ENCODE measurements at places on chromosomes 13 and 19.
A peak's percentile ranks its signal among the peaks of the same experiment; 100 is the strongest.

GRCh38 chr19:19591133-19591825 is 27.2 kb downstream of the PBX4 start:
- peak; percentile 72 for DNase-seq

- DNase-seq: no peak
Observed at GRCh38 chr13:70405266-70405665, 297.0 kb upstream of the KLHL1 start.

GRCh38 chr19:20079476-20079875 is 1.7 kb downstream of the ZNF90 start:
- no peak for DNase-seq

GRCh38 chr19:6730153-6730804 is 7.1 kb downstream of the GPR108 start:
- peak; percentile 70 for DNase-seq

DNA sequence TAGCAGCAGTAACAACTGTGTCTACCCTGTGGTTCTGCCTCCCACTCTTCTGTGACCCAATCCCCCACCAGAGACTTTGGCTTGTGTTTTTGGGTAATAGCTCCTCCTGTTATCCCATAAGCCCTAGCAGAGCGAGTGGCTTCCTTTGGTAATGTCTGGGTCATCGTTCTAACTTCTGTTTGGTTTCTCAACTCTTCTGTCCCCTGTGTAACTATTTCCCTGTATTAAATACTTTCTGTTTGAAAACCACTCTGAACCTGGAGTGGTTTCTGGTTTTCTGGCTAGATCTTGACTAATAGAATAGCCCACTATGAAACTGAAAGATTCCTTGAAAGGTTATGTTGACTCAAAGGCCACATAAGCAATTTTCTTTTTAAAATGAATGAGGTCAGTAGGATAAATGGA is 350.0 kb downstream of the DCT start:
- no peak for DNase-seq

DNA sequence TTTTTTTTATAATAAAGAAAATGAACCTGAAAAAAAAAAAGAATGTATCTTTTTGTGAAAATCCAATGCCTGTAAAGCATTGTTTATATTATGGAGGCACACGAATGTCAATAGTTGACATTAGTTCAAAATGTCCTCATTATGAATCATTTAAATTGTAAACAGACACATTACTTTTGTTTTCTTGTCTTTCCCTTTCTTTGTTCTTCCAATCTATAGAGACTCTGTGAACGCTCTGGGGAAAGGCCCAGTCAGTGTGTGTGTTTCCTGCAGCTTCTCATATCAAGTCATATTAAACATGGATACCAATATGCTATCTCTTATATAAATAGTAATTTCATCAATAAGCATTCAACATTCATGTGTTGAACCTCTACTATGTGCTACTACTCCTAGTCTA is 193.1 kb downstream of the KCTD12 start:
- no peak for DNase-seq

GRCh38 chr13:84684048-84684662 is 801.9 kb upstream of the SLITRK1 start:
- DNase-seq: no peak

- peak; percentile 91 for DNase-seq
Observed at GRCh38 chr19:18594096-18594823, 5.7 kb downstream of the REX1BD start.
